ENCODE measurements at places on chromosomes 11 and 22.

DNA sequence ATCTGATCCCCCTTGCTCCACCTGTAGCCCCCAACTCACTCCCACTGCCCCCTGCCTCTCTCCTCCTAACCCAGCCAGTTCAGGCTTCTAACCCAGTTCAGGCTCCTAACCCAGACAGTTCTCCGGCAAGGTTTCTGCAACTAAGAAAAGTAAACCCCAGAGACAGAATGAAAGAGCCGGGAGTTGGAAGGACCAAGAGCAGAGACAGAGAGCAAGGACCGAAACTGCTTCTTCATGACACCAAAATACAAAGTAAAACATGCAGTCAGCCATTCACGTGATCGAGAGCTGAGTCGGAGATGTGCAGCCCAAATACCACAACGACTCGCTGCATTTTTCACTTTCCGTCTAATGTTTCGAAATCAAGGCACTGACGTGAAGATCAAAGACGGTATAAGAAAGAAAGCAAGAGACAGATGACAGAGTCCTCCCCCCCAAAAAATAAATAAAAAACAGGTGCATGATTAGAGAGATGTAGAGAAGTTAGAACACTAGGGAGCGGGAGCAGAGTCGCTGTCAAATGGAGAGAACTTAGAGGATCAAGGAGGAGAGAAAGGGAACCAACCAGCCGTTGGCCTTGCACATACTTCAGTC is 884 bp downstream of the IL10RA start:
- DNase-seq, result no peak

DNA sequence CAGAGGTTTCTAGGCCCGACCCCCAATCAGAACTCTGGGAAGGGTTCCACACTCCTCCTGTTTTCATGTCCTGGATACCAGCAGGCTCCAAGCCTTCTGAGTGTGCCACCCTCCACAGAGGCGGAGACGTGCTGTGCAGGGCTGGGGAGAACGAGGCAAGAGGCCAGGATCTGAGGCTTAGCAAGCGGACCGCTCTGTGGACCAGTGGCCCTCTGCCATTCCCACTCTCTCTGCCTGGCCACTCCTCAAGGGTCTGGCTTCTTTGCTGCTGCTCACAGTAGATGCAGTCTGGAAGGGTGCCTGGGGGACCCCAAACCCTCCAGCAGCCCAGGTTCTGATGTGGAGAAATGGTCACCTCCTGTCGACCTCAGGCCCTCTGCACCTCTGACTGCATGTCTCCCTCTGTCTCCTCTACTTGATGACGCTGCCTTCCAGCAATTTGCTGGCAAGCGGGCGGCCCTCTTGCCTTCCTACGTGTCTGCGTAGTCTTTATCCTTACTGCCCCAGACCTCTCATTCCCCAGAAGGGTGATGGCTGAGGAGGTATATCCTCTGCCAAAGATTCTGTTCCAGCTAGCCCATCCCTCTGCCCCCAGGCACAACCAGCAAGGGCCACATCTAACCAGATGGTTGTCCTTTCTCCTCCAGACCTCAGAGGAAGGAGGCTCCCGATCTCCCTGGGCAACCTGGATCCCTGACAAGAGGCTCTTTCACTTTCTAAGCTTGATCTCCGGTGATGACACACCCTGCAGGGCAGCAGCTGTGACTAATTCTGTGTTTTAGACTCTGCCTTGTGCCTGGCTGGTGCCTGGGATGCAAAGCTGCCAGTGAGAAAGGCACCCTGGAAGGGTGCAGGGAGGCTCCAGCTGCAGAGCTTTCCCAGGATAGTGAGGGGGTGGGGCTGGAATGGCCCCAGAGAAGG is 87.3 kb downstream of the NAT10 start:
- DNase-seq, result peak; percentile 91

- no peak for DNase-seq
Measured at GRCh38 chr11:102115557-102115956, 5.3 kb downstream of the YAP1 start.

GRCh38 chr11:7640816-7641215 is 32.5 kb downstream of the CYB5R2 start:
- DNase-seq, result no peak

- DNase-seq, result no peak
Measured at GRCh38 chr11:74100735-74101134, 70.1 kb downstream of the C2CD3 start.

- no peak for DNase-seq
Measured at GRCh38 chr22:30435674-30436126, 10.1 kb downstream of the MTFP1 start.

- DNase-seq, result no peak
Measured at GRCh38 chr11:131669401-131669780, 299.0 kb downstream of the NTM start.

- DNase-seq, result no peak
Measured at GRCh38 chr22:25357606-25358420, 138.4 kb downstream of the CRYBB2 start.

DNA sequence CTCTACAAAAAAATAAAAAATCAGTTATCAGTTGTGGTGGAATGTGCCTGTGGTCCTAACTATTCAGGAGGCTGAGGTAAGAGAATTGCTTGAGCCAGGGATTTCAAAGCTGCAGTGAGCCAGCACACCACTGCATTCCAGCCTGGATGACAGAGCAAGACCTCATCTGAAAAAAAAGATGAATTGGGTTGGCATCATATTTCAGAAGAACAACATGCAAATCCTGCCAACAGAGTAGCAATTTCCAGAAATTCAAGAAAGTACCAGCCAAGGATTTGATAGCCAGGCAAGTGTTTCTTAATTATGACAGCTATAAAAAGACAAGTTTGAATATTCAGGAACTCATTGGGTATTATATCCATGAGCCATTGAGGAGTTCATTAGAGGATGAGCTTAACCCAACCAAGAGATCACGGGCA is 75.2 kb downstream of the USP47 start:
- peak; percentile 70 for DNase-seq

- DNase-seq, result no peak
Measured at GRCh38 chr11:78168539-78169477, 19.6 kb downstream of the KCTD21 start.

GRCh38 chr11:124101737-124102136 is 13.5 kb upstream of the VWA5A start:
- no peak for DNase-seq

DNA sequence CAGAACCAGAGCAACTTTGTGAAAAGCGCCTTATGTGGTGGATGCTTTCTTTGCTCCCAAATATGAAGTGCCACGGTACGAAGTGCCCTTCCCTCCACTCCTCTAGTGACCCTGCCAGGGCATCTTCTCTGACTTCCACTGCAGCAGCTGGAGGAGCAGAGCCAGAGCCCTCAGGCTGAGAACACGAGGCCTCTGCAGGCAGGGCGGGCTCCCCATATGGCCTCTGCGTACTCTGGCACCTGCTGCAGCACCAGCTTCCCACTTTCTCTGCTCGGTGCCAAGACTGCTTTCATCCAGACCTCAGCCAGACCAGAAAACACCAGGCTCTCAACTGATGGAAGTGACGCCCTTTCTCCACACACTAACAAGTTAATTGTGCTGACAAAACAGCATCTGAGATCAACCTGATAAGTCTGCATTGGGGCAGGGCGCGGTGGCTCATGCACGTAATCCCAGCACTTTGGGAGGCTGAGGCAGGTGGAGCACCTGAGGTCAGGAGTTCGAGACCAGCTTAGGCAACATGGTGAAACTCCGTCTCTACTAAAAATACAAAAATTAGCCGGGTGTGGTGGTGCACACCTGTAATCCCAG is 12.8 kb downstream of the UFD1 start:
- no peak for DNase-seq

GRCh38 chr11:122746050-122746478 is 90.5 kb downstream of the UBASH3B start:
- DNase-seq, result no peak

- no peak for DNase-seq
Measured at GRCh38 chr22:42281706-42282251, 11.3 kb upstream of the TCF20 start.

- no peak for DNase-seq
Measured at GRCh38 chr11:114026355-114026754, 33.2 kb upstream of the ZBTB16 start.

Measured in foreskin keratinocyte (primary cell).